AG08395 (cell line): ENCODE measurements at places on chromosomes 13 and 19.

- no peak for DNase-seq
These were observed 17.2 kb downstream of the MBNL2 start for GRCh38 chr13:97239306-97239705.

DNA sequence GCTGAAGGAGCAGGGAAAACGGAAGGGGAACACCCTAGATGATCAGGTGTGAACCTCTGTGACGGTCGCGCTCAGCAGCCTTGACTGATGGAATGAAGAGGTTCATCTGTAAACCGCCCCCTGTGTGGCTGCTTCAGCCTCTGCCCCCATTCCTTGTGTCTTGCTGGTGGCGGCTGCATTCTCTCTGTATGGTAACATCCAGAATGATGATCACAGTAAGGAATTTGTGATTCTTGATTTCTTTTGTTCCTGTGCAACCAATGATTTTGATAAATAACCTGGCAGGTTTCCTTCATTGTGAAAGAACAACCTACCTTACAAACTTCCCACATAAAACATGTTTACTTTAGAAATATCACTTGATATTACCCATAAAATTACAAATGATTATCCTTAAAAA, 118.7 kb upstream of the MCF2L start:
- no peak for DNase-seq

DNA sequence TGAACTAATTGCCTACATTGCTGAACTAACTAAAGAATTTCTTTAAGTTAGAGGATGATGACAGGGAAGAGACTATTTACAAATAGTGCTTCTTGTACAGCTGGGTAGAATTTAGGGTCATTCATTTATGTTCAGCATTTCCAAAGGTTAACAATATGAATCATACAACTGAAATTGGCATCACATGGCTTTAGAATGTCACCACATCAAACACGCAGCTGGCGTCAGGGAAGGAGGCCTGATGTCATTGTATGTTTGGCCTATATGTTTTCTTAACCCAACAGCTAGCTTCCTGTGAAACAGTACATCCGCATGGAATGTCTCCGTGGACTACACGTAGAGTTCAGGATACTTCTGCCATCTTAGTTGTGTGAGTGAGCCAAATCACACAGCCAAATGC, 99.0 kb upstream of the TNFSF11 start:
- no peak for DNase-seq

DNA sequence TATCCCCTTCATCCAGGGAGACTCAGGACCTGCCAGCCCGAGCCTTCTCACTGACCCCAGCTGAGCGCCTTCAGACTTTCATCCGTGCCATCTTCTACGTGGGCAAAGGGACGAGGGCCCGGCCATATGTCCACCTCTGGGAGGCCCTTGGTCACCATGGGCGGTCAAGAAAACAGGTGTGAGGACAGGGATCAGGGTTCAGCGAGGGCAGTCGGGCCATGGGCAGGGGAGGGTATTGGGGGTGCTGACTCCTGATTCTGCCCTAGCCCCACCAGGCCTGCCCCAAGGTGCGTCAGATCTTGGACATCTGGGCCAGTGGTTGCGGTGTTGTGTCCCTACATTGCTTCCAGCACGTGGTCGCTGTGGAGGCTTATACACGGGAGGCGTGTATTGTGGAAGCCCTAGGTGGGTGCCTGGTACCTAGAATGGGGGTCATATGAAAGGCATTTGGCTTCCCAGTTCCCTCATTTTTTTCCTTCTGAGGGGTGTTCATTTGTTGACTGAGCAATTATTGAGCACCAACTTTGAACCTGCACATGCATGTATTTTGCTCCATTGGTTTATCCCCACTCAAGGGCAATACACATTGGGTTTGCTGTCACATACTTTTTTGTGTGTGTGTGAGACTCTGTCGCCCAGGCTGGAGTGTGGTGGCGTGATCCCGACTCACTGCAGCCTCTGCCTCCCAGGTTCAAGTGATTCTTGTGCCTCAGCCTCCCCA, 3.9 kb downstream of the ANKLE1 start:
- DNase-seq: no peak

DNA sequence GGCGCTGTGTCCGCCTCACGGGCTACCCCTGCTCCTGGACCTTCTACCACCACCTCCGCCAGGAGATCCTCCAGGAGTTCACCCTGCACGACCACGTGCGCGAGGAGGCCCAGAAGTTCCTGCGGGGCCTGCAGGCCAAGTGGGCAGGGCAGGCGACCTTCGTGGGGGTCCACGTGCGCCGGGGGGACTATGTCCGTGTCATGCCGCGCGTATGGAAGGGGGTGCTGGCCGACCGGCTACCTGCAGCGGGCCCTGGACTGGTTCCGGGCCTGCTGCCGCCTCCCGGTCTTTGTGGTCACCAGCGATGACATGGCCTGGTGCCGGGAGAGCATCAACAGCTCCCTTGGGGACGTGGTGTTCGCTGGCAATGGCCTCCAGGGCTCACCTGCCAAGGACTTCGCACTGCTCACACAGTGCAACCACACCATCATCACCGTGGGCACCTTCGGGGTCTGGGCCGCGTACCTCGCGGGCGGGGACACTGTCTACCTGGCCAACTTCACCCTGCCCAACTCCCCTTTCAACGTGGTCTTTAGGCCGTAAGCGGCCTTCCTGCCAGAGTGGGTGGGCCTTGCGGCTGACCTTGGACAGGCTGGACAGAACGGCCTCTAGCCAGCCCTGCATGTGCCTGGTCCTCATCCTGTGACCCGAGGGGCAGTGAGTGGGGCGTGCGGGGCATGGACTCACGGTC, 7.8 kb upstream of the NTN5 start:
- no peak for DNase-seq

DNA sequence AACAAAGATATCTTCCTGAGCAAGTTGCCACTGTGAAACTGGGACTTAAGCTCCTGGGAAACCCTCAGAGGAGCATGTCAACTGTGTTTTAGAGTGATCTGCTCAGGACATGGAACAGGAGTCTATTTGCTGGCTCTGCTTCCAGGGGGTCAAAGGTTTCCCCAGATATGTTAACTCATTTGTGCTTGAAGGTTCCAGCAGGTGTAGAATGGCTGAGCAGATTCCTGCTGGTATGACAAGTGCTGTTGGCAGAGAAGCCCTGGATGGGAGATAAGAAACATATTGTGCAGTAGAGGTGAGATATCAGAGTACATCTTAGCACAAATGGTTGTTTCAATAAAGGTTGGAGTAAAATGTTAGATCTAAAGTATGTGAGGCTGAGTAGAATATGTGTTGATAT, 282.7 kb upstream of the DACH1 start:
- DNase-seq: no peak

GRCh38 chr19:29467824-29468401, 57.9 kb upstream of the VSTM2B start:
- DNase-seq: no peak

- peak; percentile 70 for DNase-seq
These were observed 7.8 kb upstream of the HIF3A start for GRCh38 chr19:46288896-46289588.

DNA sequence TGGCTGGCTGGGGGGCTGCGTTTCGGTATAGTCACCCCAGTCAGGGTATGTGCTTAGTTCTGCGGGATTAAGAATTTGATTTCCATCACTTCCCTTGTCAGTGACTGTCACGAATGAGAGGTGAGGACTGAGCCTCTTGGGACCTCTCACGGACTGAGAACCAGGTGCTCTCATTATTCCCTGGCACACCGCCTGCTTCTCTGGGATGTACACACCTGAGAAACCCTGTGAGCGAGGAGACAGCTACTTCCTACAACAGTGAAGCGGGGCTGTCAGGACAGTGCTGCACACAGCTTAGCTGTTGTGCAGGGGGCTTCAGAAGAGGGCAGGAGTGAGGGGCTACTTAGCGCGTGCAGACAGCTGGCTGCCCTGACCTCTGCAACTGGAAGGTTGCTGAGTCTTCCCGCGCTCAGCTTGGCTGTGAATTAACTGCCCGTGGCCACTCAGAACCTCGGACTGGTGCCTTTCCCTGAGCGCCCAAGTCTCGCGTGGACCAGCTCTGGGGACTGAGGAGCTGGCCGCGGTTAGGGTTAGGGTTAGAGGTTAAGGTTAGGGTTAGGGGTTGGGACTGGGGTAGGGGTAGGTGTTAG, 65.3 kb upstream of the MCF2L start:
- no peak for DNase-seq

- DNase-seq: no peak
These were observed 541.0 kb downstream of the PCDH9 start for GRCh38 chr13:66689037-66689619.

DNA sequence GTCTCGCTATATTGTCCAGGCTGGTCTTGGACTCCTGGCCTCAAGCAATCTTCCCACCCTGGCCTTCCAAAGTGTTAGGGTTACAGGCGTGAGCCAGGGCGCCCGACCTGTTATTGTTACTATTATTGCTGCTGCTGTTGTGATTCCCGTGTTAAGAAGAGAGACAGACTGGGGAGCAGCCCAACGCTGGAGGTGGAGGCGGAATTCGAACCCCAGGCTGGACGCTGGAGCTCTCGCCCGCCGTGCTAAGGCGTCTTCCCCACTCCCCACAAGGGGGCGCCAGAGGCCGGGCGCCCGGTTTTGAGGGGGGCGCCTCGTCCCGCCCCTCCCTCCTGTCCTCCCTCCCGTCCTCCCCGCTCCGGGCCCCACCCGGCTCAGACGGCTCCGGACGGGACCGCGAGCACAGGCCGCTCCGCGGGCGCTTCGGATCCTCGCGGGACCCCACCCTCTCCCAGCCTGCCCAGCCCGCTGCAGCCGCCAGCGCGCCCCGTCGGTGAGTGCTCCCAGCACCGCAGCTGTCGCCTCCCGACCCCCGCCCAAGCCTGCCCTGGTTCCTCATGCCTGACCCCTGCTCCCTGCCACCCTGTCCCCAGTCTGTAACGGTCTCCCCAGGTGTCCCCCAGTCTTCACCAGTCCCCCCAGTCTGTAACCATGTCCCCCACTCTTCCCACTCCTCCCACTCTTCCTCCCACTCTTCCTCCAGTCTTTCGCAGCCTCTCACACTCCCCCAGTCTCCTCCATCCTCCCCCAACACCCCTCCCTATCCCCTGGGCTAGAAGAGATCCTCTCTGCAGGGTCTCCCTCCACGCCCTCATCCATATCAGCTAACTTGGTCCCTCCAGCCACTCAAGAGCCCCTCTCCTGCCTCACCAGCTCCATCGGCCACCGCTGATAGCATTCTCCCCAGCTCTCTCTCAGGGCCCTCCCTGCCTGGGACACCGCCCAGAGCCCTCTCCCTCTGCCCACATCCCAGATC, at the start of gene EHD2:
Gene EHD2, plus strand, starts transcription at position 377 of the 976 bp plus-strand sequence. CDS start 3,191 bp downstream, outside the sequence.
- peak; percentile 91 for DNase-seq

DNA sequence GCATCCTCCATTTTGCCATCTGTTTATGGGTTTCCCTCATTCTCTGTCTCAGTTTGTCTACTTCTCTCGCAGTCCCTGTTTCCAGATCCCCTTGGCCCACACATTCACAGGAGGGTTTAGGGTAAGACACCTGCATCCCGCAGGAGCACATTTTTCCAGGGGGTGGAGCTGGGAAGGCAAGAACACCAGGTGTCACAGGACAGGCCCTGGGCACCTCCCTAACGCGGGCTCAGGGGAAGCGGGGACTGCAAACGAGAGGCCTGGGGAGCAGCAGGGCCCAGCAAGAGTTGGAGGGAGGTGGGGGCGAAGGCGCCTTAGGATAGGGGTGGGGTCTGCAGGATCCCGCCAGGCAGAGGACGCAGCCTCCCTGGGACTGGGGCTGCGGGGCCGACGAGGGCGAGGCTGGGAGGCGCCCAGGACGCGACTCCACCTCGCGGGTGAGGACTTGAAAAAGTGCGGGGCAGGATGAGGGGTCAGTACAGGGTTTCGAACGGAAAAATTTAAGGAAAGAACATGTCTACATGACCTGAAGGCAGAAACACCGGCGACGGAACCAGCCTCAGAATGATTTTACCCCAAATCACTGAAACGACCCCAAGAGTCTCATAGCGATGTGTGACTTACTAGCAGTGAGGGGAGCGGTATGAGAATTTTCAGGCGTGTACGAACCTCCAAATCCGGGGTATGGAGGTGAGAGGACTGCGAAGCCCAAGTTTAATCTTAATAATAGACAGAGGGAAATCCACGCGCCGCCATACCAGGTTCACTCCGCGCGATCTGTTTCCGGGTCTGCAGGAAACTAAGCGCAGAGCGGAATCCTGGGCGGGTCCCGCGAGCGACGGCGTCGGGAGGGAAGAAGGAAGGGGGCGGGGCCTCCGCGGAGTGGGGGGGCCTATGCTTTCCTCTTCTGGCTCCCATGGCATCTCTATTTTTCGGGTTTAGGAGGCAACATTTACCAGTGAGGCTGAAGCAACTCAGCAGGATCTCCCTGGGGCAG, 7.1 kb upstream of the ERVV-2 start:
- DNase-seq: peak; percentile 62

DNA sequence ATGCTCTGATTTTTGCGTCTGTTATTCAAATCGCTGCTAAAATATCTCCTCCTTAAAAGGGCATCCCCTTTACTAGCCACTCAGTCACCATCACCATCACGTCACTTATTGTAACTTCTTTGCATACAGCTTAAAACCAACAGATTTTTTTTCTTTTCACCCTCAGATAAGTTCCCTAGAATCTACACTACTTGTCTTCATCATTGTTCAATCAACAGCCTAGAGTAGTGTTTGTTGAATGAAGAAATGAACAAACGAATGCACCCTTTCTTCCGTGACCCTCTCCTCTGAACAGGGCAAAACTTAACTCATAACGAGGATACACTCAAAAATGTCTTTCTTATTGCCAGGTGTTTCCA, 1.1 kb upstream of the AKAP11 start:
- DNase-seq: no peak

DNA sequence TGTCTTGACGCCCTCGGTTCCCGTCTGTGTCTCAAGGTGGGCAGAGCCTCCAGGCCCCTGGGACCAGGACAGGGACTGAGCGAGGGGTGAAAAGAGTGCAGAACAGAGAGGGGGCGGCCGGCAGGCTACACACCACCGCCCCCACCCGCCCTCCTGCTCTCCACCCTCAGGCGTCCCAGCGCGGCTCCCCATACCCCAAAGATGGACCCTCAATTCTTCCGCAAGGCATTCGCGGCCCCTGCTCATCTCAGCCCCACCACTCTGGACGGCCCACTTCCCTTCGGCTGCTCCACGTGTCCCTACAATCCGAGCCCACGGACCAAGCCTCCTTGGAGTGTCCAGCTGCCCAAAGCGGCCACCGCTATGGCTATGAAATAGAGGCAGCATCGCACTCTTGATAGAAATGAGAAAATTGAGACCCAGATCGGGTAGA, 1.8 kb downstream of the KLF16 start:
- DNase-seq: no peak
